MCF 10A (cell line): ENCODE measurements at places on chromosomes 3 and 15.

- H3K36me3 ChIP-seq: peaks cover 7% of the 10 kb centered on the region
- peaks cover 7% of the 10 kb centered on the region for H3K4me1 ChIP-seq
- H3K27ac ChIP-seq: no peak overlapping the region
- no peak for DNase-seq
- no peaks in the 10 kb centered on the region for H3K27me3 ChIP-seq
- no peak overlapping the region for H3K4me3 ChIP-seq
These were observed 23.6 kb upstream of the TSPAN3 start for GRCh38 chr15:77094397-77095030.

DNA sequence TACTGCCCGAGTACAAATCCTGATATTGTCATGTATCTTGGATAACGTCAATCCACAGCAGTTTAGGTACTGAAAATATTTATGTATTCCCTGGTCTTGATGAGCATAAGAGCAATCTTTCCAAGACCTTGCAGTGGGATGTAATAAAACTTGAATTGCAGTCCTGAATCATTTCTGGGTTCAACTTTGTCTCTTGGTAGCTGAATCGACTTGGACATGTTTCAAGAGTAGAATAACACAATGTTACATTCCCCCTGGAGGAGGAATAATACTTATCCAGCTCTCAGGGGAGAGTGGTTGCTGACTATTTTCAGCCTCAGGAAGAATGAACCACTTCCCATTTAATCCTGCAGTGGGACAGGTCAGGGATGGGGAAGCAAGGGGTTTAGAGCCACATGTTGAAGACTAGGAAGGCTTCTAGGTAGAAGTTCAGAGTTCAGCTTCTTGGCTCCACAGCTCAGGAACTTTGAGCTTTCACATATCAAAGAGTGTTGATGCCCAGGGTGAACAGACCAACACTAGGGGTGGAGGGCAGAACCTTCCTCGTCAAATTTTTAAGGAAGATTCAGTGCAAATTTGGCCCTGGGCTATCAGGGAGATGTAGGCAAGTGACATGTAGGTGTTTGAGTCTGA, 43.4 kb upstream of the GPD1L start:
- no peak overlapping the region for H3K4me3 ChIP-seq
- H3K4me1 ChIP-seq: no peaks in the 10 kb centered on the region
- no peaks in the 10 kb centered on the region for H3K36me3 ChIP-seq
- no peaks in the 10 kb centered on the region for H3K27me3 ChIP-seq
- no peak for DNase-seq
- H3K27ac ChIP-seq: no peak overlapping the region

DNA sequence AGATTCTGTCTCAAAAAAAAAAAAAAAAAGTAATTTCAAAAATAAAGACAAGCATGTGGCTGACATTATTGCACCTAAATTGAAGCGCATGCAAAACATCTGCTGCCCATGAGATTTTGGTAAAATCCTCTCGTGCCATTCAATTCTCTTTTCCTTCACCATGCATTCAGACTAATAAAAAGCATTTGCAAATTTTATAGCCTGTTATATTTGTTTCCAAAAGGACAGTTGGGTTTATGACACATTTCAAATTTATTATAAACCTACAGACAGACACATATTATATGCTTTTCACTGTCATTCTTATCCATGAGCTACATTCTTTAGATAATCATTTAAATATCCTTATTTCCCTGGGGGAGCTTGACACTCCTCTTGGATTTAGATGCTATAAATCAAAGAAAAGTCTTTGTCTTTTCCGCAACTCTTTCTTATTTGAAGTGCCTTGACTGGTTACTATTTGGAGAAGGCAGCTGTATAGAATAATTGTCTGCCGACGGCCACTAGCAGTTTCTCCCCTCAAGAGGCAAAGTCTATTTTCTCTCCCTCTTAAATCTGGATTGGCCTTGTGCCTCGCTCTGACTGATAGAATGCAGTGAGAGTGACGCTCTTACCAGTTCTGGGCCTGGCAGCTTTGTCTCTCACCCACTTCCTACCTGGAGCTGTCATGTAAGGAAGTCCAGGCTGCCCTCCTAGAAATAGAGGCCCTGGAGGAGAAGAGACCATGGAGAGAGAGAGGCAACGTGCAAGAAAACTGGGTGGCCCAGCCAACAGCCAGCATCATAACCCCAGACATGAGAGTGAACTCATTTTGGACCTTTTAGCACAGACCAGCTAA, 6.8 kb upstream of the LRIG1 start:
- no peak overlapping the region for H3K4me3 ChIP-seq
- H3K27ac ChIP-seq: no peak overlapping the region
- no peaks in the 10 kb centered on the region for H3K4me1 ChIP-seq
- no peaks in the 10 kb centered on the region for H3K27me3 ChIP-seq
- DNase-seq: no peak

GRCh38 chr3:73448761-73449301, 175.9 kb downstream of the PDZRN3 start:
- no peak overlapping the region for H3K4me3 ChIP-seq
- H3K27ac ChIP-seq: no peak overlapping the region
- no peaks in the 10 kb centered on the region for H3K36me3 ChIP-seq
- H3K4me1 ChIP-seq: no peaks in the 10 kb centered on the region
- H3K27me3 ChIP-seq: peaks cover 11% of the 10 kb centered on the region

DNA sequence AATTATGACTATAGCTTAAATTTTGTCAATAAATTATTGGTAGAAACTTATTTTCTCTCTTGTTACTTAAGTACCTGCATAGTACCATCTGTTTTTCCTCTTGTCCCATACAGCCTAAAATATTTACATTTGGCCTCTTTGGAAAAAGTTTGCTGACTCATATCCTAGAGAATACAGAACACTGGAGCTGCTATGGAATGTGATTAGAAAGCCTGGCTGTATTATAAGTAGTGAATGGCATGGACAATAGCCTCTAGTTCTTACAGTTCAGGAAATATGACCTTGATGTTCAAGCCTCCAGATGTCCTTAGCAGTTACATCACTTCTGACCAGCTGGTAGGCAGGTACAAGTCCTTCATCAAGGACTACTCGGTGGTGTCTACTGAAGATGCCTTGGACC, 28.3 kb downstream of the ST8SIA2 start:
- no peak for DNase-seq
- no peak overlapping the region for H3K4me3 ChIP-seq
- no peak overlapping the region for H3K27ac ChIP-seq
- H3K36me3 ChIP-seq: no peaks in the 10 kb centered on the region

DNA sequence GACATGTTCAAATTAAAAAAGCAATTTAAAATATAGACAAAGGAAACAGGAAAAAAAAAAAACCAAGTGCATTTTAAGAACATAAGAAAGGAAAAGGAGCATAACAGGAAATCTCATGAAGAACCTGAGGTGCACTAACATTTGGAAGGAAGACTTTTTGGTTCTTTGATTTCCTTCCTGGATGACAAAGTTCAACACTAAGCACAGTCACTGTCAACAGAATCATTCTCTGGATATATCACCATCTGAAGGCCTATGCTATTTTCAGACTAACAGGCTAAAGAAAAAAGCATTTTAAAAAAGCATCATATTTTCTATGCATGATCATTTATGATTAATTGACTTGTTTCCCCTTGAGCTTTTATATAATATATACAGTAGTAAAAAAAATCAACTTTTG, 349.6 kb downstream of the PLCL2 start:
- no peaks in the 10 kb centered on the region for H3K27me3 ChIP-seq
- DNase-seq: no peak
- H3K4me3 ChIP-seq: no peak overlapping the region
- peaks cover 5% of the 10 kb centered on the region for H3K36me3 ChIP-seq
- H3K4me1 ChIP-seq: peaks cover 11% of the 10 kb centered on the region
- no peak overlapping the region for H3K27ac ChIP-seq

DNA sequence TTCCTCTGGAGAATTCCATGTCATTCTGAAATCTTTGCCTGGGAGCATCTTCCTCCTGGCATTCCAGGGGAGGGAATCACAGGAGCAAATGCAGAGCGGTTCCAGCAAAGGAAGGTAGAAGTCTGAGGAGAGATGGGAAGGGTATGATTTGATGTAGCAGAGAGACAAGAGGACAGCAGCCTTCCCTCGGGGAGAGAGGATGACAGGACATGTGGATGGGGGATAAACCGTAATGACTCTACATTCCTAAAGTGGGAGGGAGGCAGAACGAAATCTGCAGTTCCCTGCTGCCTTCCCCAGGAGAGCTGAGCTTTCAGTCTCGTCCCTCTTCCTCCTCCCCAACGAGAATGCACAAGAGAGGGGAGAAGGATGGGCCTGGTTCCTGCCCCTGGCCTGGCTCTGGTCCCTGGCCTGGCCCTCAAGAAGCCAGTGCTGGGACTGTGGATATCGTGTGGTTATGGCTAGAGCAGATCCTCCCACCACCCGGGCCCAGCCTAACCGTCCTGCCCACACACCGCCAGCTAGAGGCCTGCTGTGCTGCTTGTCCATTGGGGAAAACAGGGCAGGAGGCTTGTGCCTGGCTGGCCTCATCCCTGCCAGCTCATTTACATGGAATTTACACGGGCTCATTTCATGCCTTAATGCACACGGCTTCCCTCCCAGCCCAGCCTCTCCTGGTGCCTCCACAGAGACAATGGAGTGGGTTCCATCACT, 26.6 kb downstream of the SEMA7A start:
- peaks cover 4% of the 10 kb centered on the region for H3K36me3 ChIP-seq
- no peaks in the 10 kb centered on the region for H3K27me3 ChIP-seq
- peak; percentile 71 for DNase-seq
- H3K4me3 ChIP-seq: no peak overlapping the region

- H3K4me3 ChIP-seq: no peak within 1 kb of the TSS
- H3K27me3 ChIP-seq: no peaks in the 10 kb centered on the region
- no peak within 1 kb of the TSS for H3K27ac ChIP-seq
- peaks cover 5% of the 10 kb centered on the region for H3K36me3 ChIP-seq
- DNase-seq: no peak
These were observed at the start of gene LRRC31 for GRCh38 chr3:169869484-169870220. LRRC31 (minus strand) TSS chr3:169869935; CDS start chr3:169869807, 128 bp downstream.

DNA sequence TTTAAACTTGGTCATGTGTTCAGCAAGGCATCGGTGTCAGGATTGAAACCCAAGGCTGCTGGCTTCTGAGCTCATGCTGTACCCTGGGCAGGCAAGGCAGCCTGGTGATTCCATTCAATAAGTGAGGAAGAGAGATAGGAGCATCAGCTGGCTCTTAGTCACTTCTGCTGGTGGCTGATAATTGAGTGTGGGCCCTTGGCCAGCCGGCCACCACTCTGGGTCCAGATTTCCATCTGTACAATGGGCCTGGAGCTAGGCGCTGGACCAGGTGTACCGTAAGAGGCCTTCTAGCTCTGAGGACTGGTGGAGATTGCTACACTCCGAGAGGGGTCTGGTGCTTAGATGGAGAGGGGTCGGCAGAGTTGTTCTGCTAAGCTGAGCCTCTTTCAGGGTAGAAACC, 4.3 kb downstream of the CD276 start:
- H3K27ac ChIP-seq: peak overlapping the region; percentile 21
- H3K4me3 ChIP-seq: no peak overlapping the region
- no peaks in the 10 kb centered on the region for H3K27me3 ChIP-seq
- DNase-seq: no peak
- H3K4me1 ChIP-seq: peaks cover 44% of the 10 kb centered on the region
- no peaks in the 10 kb centered on the region for H3K36me3 ChIP-seq

GRCh38 chr3:45109771-45110508, 36.2 kb downstream of the CDCP1 start:
- no peak overlapping the region for H3K4me3 ChIP-seq
- H3K27me3 ChIP-seq: no peaks in the 10 kb centered on the region
- H3K27ac ChIP-seq: no peak overlapping the region
- peaks cover 89% of the 10 kb centered on the region for H3K36me3 ChIP-seq

DNA sequence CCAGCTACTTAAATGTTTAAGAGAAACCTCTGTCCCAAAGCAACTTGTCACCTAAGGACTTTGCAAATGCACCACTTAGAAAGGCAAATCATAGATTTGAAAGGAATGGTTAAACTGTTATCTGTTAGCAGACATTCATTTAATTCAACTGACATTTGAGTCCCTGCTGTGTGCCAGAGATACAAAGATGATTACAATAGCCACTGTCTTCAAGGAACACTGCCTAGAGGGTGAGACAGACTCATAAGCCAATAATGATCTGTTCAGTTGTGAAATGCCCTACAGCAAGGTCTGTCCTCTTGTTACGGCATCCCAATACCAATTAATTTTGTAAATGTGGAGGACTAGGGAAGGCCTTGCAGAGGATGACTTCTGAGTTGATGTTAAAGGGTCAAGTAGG, 113.1 kb downstream of the ATG7 start:
- DNase-seq: peak; percentile 53
- H3K27me3 ChIP-seq: no peaks in the 10 kb centered on the region
- peaks cover 16% of the 10 kb centered on the region for H3K4me1 ChIP-seq
- H3K27ac ChIP-seq: no peak overlapping the region
- H3K4me3 ChIP-seq: no peak overlapping the region

DNA sequence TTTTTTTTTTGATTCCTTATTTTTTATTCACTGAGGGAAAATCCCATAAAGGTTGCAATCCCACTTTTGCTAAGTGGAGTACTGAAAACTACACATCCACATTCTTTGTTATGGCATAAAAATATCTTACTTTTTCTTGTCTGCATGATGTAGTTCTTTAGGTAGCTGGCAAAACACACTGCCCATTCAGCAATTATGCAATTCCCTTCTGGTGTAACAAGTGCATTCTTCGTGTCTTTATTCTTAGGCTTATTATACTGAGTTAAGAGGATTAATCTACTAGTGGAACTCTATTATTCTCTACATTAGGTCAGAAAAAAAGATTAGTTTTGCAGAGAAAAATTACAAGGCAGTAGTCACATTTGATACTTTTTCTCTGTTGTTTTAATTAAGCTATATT, 403.8 kb upstream of the GBE1 start:
- no peak overlapping the region for H3K27ac ChIP-seq
- no peaks in the 10 kb centered on the region for H3K27me3 ChIP-seq
- H3K36me3 ChIP-seq: no peaks in the 10 kb centered on the region
- H3K4me3 ChIP-seq: no peak overlapping the region
- DNase-seq: no peak

- no peak overlapping the region for H3K4me3 ChIP-seq
- peak overlapping the region; percentile 46 for H3K27ac ChIP-seq
- no peaks in the 10 kb centered on the region for H3K36me3 ChIP-seq
- peaks cover 30% of the 10 kb centered on the region for H3K4me1 ChIP-seq
These were observed 131.2 kb downstream of the RAP2B start for GRCh38 chr3:153293265-153293664.

- H3K36me3 ChIP-seq: peaks cover 14% of the 10 kb centered on the region
- peak overlapping the region; percentile 81 for H3K27ac ChIP-seq
- peak overlapping the region; percentile 57 for H3K4me3 ChIP-seq
- DNase-seq: no peak
These were observed 59.6 kb downstream of the SMAD3 start for GRCh38 chr15:67124911-67125588.

DNA sequence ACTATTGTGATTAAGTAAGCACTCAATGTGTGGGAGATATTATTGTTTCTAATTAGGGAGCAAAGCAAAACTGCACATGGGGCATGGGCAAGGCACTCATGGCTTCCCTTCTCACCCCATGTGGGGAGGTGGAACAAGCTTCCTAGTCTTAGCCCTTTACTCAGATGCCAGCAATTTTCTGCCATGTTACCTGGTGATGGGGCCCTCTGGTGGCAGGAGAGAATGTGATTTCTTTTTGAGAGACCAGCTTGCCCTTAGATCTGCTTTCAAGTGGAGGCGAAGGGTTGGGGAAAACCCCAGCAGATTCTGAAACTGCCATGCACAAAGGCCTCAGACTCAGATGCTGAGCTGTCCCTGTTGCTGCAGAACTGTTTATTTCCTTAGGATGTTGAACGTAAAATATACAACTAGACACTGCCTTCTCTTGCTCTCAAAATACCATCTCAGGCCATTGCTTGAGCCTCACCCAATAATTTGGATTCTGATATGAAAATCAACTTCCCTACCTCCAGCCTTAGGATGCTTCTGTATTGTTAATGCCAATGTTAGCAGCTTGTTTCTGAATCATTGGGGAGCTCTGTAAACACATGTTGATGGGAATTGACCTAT, 130.2 kb upstream of the TPRG1 start:
- H3K4me3 ChIP-seq: no peak overlapping the region
- no peaks in the 10 kb centered on the region for H3K36me3 ChIP-seq
- DNase-seq: peak; percentile 75
- no peaks in the 10 kb centered on the region for H3K4me1 ChIP-seq
- H3K27ac ChIP-seq: no peak overlapping the region
- H3K27me3 ChIP-seq: no peaks in the 10 kb centered on the region
